ENCODE measurements at places on chromosomes 13 and 19.

GRCh38 chr13:71240911-71241310, 626.1 kb downstream of the DACH1 start:
- no peak for DNase-seq

GRCh38 chr13:46490129-46490528, 62.8 kb upstream of the LRCH1 start:
- DNase-seq, result no peak

- DNase-seq, result no peak
Measured at GRCh38 chr13:43095771-43096719, 72.7 kb downstream of the DNAJC15 start.

DNA sequence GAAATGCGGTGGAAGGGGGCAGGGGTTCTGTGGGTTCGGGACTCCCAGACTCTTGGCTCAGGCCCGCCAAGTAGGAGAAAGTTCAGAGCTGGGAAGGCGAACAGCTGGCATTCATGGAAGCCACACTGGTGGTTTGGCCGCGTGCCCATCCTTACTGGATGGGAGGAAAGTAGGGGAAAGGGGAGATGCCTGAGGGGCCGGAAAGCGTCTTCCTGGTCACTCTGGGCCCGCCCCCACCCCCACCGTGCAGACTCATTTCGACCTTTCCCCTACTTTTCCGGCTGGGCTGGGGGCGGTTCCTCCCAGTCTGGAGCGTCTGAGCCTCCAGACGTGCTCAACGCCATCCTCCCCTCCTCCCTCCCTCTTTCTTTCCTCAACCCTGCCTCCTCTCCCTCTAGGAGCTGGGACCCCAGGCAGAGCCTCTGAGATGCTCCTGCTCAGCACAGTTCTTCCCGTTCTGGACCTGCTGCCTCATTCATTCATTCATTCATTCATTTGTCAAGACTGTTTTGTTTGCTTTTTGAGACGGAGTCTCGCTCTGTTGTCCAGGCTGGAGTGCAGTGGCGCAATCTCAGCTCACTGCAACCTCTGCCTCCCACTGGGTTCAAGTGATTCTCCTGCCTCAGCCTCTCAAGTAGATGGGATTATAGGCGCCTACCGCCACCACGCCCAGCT, 3.5 kb downstream of the ANGPTL4 start:
- no peak for DNase-seq

DNA sequence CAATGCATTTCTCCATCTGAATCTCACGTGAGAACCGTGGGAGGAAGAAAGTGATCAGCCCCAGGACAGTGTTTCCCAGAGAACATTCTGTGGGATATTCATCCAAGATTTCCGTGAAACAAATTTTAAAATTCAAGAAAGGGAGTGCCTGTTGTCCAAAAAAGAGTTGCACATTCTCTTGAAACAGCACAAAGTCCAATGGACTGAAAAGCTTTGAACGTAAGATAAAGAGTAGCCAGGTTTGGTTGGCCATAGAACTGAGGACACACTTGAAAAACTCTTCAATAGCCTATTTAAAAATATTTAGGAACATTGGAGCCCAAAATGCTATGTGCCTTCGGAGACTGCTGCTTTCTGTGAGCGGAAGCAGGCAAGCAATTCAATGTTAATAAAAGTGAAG, 353.9 kb downstream of the MYO16 start:
- no peak for DNase-seq

GRCh38 chr19:42634409-42635232, 39.9 kb upstream of the CEACAM8 start:
- DNase-seq, result peak; percentile 22

GRCh38 chr13:65881561-65882155, 1348.5 kb downstream of the PCDH9 start:
- DNase-seq, result no peak

GRCh38 chr13:108227651-108228272, 9.6 kb downstream of the ABHD13 start:
- no peak for DNase-seq

DNA sequence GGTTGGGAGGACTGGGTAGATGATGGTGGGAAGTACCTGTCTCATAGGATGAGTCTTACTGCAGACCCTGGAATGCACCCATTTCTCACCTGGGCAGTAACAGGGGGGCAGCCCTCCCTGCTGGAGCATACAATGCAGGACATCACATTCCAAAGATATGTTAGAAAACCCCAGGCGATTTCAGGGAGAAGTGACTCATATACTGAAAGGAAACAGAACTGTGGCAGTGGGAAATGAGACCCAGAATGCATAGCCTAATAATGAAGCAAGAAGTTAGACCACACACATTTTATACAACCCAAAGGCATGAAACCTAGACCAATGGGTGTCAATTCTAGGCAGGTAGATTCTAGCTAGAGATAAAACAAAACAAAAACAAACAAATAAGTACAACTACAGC, 402.7 kb downstream of the IRS2 start:
- no peak for DNase-seq

DNA sequence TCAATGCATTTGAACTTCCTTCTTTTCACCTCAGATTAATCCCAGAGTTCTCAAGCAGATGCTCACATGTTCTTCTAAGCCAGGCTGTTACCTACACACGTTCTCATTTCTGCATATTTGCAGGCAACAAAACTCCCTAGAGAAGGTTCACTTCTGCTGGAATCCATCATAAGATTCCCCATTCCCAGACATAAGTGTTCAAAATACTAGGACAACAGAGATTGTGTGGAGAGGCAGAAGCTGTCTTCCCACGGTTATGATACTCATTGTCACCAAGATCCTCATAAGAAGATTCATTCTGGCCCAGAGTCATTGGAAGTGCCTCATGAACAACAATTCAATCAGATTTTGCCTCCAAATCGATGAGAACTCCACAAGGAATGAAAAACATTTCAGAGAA, 931.6 kb upstream of the MIR17HG start:
- DNase-seq, result no peak

DNA sequence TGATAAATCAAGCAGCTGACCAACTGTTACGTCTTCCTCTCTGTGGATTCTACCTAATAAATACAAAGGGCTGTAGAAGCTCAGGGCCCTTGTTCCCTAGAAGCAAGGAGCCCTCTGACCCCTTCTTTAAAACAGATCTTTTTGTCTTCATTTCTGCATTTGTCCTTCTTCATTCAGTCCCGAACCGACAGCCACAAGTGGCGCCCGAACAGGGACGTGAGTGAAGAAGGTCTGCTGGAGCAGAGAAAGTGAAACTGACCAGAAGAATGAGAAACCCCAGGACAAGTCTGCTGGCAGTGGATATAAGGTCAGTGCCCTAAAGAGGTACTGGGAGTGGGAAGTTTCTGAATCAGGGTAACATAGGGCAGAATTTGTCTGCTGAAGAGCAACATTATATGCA, 13.1 kb downstream of the ZNF773 start:
- no peak for DNase-seq

DNA sequence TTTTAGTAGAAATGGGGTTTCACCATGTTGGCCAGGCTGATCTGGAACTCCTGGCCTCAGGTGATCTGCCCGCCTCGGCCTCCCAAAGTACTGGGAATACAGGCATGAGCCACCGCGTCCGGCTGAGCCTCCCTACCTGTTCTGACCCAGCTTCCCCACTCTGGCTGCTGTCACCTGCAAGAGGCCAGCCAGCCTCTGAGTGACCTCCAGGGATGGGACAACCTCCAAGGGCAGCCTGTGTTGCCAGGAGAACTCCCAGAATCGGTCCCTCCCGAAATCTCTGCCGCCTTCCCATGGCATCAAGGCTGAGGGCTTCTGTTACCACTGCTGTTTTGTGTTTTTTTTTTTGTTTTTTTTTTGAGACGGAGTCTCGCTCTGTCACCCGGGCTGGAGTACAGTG, 11.3 kb downstream of the CERS4 start:
- no peak for DNase-seq

GRCh38 chr19:1400281-1401137, 833 bp downstream of the GAMT start:
- DNase-seq, result no peak

DNA sequence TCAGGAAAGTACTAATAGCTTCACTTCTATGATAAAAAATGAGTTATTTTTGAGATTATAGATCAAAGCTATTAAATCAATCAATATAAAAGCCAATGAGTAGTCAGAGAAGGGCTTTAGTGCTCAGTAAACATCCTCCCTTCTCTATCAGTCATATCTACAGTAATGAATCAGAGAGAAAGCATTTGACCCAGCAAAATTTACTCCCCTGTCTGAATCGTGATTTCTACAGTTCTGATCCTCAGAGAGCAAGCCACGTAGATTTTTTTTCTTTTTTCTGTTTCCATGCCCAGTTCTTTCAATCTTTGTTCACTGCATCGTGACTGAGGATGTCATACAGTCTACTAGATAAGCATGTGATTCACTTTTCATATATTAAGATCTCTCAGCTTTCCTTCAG, 16.2 kb upstream of the MBNL2 start:
- DNase-seq, result no peak

DNA sequence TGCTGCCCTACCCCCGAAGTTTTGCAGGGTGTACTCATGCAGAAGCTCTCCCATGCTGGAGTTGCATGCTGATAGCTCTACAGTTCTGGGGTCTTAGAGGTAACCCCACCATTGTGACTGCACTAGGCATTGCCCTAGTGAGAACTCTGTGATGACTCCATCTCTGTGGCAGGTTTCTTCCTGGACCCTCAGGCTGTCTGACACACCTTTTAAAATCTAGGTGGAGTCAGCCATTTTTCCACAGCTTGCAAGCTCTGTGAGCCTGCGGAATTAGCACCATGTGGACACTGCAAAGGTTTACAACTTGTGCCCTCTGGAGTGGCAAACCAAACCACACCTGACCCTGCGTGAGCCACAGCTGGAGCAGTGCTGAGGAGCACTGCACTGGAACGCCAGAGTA, 636.2 kb upstream of the SPRY2 start:
- no peak for DNase-seq

- DNase-seq, result no peak
Measured at GRCh38 chr13:33284031-33284430, 1.5 kb downstream of the STARD13 start.

DNA sequence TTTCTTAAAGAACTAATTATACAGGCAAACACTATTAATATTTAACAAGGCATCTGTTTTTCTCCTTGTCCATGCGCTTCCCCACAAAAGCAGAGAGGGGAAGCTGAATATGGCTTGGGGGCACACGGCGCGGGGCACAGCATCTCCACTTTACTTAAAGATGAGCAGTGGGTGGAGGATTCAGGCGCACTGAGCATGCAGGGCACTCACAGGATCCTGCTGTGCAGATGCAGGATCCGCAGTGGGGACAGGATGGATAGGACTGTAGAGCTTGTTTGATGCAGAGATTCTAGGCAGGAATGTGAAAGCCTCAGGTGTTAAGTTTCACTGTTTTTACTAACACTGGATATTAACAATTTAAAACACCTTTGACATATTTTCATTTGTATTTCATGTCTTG, 43.3 kb downstream of the ATP11A start:
- no peak for DNase-seq

DNA sequence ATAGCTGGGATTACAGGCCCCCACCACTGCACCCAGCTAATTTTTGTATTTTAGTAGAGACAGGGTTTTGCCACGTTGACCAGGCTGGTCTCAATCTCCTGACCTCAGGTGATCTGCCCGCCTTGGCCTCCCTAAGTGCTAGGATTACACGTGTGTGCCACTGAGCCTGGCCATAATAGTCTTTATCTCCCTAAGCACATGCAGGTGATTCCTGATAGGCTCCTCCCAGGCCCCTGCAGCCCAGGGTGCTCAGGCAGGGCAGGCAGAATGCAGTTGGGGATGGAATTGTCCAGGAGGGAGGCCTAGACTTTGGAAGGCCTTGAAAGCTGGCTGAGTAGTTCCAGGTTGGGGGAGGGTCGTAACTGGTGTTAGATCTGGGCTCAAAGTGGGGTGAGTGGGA, 8.5 kb downstream of the ZNF526 start:
- DNase-seq, result no peak

- no peak for DNase-seq
Measured at GRCh38 chr19:45764475-45764874, 4.6 kb downstream of the SIX5 start.

- no peak for DNase-seq
Measured at GRCh38 chr19:35031072-35031881, 1.0 kb downstream of the SCN1B start.

GRCh38 chr19:6976197-6976596, 45.0 kb downstream of the MBD3L2B start:
- DNase-seq, result no peak

DNA sequence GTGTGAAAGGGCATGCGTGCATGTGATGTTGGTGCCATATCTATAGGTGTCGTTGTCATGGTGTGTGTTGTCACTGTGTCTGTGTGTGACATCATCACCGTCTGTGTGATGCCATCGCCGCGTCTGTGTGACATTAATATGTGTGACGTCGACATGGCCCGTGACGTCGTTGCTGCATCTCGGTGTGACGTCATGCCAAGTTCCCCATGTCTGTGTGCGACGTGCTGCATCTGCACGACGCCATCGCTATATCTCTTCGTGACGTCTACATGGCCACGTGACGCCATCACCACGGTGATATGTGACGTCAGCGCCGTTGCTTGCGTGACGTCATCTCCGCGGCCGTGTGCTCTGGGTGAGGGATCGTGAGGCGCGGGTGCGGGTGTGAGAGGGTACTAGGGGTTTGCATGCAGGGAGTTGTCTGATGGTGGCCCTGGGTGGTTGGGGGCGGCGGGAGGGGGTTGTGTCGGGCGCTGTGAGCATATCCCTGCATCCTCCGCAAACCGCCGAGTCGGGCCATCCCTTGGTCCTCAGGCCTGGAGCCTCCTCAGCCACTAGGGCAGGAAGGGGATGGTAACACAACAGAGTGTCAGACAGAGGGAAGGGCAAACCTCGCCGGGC, 14.6 kb downstream of the GTPBP3 start:
- DNase-seq, result no peak

DNA sequence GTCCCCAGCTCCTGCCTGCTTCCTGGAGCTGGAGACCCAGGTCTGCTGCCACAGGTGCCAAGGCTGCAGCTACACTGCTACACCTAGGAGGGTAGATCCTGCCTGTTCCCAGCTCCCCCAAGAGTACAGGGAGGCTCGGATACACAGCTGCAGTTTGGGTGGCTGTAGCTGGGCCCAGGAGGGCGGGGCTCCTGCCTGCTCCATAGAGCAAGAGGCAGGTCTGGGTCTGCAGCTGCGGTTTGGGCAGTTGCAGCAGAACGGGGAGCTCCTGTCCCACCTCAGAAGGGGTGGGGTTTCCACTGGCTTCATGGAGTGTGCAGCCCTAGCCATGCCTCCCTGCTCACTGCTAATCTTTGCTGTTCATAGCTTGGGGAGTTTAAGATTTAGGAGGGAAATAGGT, 199.0 kb downstream of the NUFIP1 start:
- DNase-seq, result no peak

All from GM12891 (cell line).